ENCODE measurements at places on chromosomes 16 and 17.

DNA sequence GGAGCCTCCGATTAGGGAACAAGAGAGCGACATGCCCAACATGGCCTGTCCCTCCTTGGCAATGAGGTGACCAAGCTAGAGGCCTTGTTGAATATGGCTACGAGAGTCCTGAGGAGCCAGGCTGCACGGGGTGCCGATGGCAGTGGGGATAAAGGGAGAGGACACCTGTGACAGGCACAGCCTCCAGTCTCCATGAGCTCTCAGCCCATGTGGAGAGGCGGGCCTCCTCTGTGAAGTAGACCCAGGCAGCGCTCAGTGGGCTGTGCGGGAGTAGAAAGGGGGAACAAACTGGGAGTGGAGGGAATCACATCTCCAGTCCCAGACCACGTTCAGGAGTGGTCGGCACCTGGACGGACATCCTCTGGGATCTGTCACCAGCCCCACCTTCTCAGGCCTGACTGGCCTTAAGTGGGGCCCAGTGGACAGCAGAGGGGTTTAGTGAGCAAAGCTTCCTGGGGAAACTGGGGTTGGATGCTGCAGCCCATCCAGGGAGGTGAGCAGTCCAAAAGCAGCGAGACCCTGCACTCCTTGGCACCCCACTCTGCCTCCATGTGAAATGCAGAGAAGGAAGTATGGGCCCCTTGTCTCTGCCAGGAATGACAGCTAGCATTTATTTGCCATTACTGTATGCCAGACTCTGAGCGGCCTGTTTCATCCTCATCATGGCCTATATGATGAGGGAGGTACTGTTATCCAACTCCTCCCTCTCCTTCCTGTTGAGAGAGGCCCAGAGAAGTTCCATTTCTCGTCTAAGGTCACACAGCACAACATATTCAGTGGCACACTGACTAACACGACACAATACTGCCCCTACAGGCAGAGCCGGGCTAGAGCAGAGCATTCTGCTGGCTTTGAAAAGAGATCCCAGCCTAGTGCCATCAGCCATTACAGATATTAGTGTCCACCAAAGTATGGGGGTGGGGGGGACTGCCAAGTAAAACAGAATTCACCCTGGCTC lies 4.5 kb upstream of the TMEM92 start:
- H3K27me3 ChIP-seq, result no peaks in the 10 kb centered on the region
- peaks cover 44% of the 10 kb centered on the region for H3K4me1 ChIP-seq
- no peaks in the 10 kb centered on the region for H3K36me3 ChIP-seq
- DNase-seq, result peak; percentile 69
- H3K27ac ChIP-seq, result peak overlapping the region; percentile 44
- no peak overlapping the region for H3K4me3 ChIP-seq

- H3K27ac ChIP-seq, result no peak overlapping the region
- no peak for DNase-seq
These were observed 10.6 kb downstream of the DRC7 start for GRCh38 chr16:57704905-57705852.

DNA sequence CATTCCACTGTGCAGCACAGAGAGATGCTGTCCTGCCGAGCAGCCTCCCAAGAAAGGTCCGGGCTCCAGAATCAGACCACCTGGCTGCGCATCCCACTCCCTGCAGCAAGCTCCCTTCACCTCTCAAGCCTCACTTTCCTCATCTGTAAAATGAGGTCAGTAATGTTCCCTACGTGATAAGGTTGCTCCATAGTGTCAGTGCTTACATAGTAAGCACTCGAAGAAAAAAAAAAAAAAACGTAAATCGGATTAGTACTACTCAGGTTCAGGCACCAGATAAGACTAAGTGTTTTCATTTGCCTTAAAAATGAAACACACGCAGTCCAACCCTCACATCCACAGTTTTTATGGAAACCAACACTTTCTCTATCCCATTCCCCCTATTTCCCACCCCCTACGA lies 76.7 kb downstream of the CCT6B start:
- no peaks in the 10 kb centered on the region for H3K27me3 ChIP-seq
- no peaks in the 10 kb centered on the region for H3K4me1 ChIP-seq
- H3K4me3 ChIP-seq, result no peak overlapping the region
- no peaks in the 10 kb centered on the region for H3K36me3 ChIP-seq
- DNase-seq, result no peak
- H3K27ac ChIP-seq, result no peak overlapping the region

GRCh38 chr17:35645923-35646322 lies 58.8 kb downstream of the AP2B1 start:
- peaks cover 2% of the 10 kb centered on the region for H3K36me3 ChIP-seq
- no peaks in the 10 kb centered on the region for H3K27me3 ChIP-seq
- H3K4me1 ChIP-seq, result no peaks in the 10 kb centered on the region
- no peak overlapping the region for H3K4me3 ChIP-seq

DNA sequence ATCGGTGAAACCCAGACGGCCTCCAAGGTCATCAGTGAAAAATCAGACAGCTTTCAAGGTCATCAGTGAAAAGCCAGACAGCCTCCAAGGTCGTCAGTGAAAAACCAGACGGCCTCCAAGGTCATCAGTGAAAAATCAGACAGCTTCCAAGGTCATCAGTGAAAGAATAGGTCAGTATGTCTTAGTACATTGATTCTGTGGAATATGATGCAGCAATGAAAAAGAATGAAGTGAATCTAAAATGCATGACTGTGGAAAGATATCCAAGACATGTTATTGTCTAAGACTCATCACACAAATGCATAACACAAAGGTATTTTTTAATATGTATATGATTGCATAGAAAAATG lies 72.5 kb downstream of the CMIP start:
- no peak for DNase-seq
- H3K36me3 ChIP-seq, result no peaks in the 10 kb centered on the region
- H3K4me3 ChIP-seq, result no peak overlapping the region
- no peak overlapping the region for H3K27ac ChIP-seq

DNA sequence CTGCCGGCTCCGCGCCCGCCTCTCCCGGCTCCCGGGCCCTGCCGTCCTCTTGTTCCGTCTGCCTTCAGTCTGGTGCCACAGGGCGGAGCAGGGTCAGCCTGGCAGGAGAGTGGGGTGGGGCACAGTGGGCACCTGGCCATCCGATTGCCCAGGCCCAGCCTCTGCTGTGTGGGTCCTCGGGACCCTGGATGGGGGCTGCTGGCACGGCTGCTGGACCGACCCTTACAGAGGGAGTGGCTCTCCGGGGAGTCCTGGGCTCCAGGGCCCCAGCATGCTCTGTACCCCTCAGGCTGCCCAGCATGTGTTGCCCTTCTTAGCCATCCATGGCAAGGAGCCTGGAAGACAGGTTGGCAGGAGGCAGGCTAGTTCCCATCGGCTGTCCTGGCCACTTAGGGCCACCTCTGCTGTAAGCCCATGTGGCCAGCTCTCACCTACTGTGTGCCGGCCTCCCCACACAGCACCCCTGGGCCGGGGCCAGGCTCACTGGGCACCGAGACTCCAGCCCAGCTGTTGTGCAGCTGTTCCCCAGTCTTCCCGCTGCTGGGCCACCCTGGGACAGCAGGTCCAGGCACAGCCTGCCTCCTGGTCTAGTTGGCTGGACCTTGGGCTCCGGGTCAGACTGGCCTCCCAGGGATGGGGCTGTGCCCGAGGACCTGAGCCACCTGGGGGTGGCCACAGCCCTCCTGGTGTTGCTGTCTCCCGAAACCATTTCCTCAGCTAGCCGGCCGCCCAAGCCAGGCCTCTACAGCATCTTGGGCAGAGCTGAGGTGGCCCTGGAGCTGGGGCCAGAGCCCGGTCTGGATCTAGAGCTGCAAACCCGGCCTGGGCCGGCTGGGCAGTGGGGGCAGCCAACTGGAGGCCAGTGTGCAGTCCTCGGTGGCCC lies 24.9 kb downstream of the BAHCC1 start:
- H3K36me3 ChIP-seq, result no peaks in the 10 kb centered on the region
- peak overlapping the region; percentile 91 for H3K27ac ChIP-seq
- no peak for DNase-seq

GRCh38 chr17:33049781-33050414 lies 58.3 kb downstream of the SPACA3 start:
- H3K4me3 ChIP-seq, result no peak overlapping the region
- no peaks in the 10 kb centered on the region for H3K4me1 ChIP-seq
- DNase-seq, result peak; percentile 57
- no peak overlapping the region for H3K27ac ChIP-seq
- no peaks in the 10 kb centered on the region for H3K27me3 ChIP-seq
- no peaks in the 10 kb centered on the region for H3K36me3 ChIP-seq

DNA sequence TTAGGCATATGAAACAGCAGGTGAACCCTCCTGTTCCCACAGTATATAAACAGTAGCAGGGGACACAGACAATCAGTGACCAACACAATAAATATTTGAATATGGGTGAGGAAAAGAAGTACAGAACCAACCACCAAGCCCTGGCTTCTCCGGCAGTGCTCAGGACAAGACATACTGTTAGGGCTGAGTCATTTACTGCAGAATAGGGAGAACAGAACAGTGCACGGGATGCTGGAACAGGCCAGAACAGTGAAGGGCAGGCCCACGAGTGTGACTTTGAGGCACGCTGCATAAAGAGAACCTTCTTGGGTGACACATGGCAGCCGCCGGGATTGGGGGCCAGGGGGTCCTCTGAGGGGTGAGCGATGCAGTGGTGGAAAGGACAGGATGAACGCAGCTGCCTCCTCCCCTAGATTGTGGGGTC lies 160.4 kb downstream of the CMIP start:
- no peak overlapping the region for H3K4me3 ChIP-seq
- H3K27ac ChIP-seq, result no peak overlapping the region
- peaks cover 5% of the 10 kb centered on the region for H3K4me1 ChIP-seq
- no peaks in the 10 kb centered on the region for H3K27me3 ChIP-seq

- peaks cover 8% of the 10 kb centered on the region for H3K36me3 ChIP-seq
- no peak for DNase-seq
- H3K4me3 ChIP-seq, result no peak overlapping the region
- no peak overlapping the region for H3K27ac ChIP-seq
- H3K27me3 ChIP-seq, result no peaks in the 10 kb centered on the region
These were observed 7.2 kb downstream of the ENO3 start for GRCh38 chr17:4958102-4958501.

GRCh38 chr16:71432906-71433305 lies 8.9 kb downstream of the TLE7 start:
- H3K4me3 ChIP-seq, result no peak overlapping the region
- no peaks in the 10 kb centered on the region for H3K36me3 ChIP-seq
- no peak overlapping the region for H3K27ac ChIP-seq
- H3K27me3 ChIP-seq, result no peaks in the 10 kb centered on the region
- no peak for DNase-seq
- no peaks in the 10 kb centered on the region for H3K4me1 ChIP-seq

GRCh38 chr16:24610416-24610755 lies 71.0 kb downstream of the RBBP6 start:
- no peak overlapping the region for H3K4me3 ChIP-seq
- H3K27ac ChIP-seq, result no peak overlapping the region
- DNase-seq, result peak; percentile 46
- no peaks in the 10 kb centered on the region for H3K36me3 ChIP-seq
- peaks cover 3% of the 10 kb centered on the region for H3K4me1 ChIP-seq

DNA sequence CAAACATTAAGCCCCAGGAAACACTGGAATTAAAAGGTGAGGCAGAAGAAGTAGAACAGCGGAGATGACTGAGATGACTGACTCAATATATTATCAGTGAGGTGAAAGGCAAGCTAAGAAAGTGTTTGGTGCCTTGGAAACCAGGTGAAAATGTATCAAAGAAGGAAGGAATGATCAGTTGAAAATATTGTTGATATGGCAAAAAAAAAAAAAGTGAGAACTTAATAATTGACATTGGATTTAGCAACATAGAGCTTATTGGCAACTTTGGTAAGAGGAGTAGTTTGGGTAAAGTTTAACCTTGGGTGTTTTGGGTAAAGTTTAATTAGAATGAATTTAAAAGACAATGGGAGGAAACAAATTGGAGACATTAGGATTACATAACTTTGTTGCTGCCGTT lies 127.7 kb upstream of the MYOCD start:
- H3K27me3 ChIP-seq, result no peaks in the 10 kb centered on the region
- no peaks in the 10 kb centered on the region for H3K4me1 ChIP-seq

GRCh38 chr16:25707982-25708583 lies 16.3 kb downstream of the HS3ST4 start:
- no peaks in the 10 kb centered on the region for H3K4me1 ChIP-seq
- DNase-seq, result no peak
- H3K27ac ChIP-seq, result no peak overlapping the region

- H3K4me3 ChIP-seq, result no peak overlapping the region
- H3K27me3 ChIP-seq, result no peaks in the 10 kb centered on the region
- no peaks in the 10 kb centered on the region for H3K4me1 ChIP-seq
- H3K36me3 ChIP-seq, result no peaks in the 10 kb centered on the region
These were observed 1.5 kb upstream of the ENGASE start for GRCh38 chr17:79073016-79073705.

- peaks cover 24% of the 10 kb centered on the region for H3K36me3 ChIP-seq
- no peaks in the 10 kb centered on the region for H3K27me3 ChIP-seq
- H3K27ac ChIP-seq, result peak overlapping the region; percentile 56
- peak; percentile 78 for DNase-seq
- no peak overlapping the region for H3K4me3 ChIP-seq
- peaks cover 14% of the 10 kb centered on the region for H3K4me1 ChIP-seq
These were observed 30.0 kb downstream of the SF3B3 start for GRCh38 chr16:70553645-70554044.

DNA sequence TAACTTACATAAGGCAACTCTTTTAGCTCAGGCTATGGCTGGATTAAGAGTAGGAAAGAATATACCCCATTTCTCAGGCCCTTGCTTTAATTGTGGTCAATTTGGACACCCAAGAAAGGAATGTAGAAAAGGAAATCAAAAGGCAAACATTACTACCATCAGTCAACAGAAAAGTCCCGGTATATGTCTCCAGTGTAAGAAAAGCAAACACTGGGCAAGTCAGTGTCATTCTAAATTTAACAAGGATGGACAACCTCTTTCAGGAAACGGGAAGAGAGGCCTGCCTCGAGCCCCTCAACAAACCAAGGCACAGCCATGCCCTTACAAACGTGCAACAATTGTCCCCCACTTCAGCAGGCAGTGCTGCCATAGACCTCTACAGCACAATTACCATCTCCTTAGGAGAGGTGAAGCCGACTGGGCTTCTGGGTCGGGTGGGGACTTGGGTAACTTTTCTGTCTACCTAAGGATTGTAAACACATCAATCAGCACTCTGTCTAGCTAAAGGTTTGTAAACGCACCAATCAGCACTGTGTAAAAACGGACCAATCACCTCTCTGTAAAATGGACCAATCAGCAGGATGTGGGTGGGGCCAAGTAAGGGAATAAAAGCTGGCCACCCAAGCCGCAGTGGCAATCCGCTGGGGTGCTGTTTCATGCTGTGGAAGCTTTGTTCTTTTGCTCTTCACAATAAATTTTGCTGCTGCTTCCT lies 12.4 kb downstream of the MRPL58 start:
- H3K27me3 ChIP-seq, result no peaks in the 10 kb centered on the region
- no peak overlapping the region for H3K4me3 ChIP-seq
- no peak overlapping the region for H3K27ac ChIP-seq
- no peaks in the 10 kb centered on the region for H3K4me1 ChIP-seq
- no peak for DNase-seq
- peaks cover 13% of the 10 kb centered on the region for H3K36me3 ChIP-seq

GRCh38 chr17:42287305-42287976 lies 857 bp upstream of the STAT5A start:
- DNase-seq, result no peak
- no peak overlapping the region for H3K27ac ChIP-seq
- no peaks in the 10 kb centered on the region for H3K36me3 ChIP-seq
- no peaks in the 10 kb centered on the region for H3K4me1 ChIP-seq
- peak overlapping the region; percentile 40 for H3K4me3 ChIP-seq
- no peaks in the 10 kb centered on the region for H3K27me3 ChIP-seq

GRCh38 chr17:34291721-34292348 lies 6.3 kb downstream of the CCL11 start:
- no peaks in the 10 kb centered on the region for H3K27me3 ChIP-seq
- no peak for DNase-seq
- H3K36me3 ChIP-seq, result no peaks in the 10 kb centered on the region
- H3K27ac ChIP-seq, result no peak overlapping the region
- no peak overlapping the region for H3K4me3 ChIP-seq

- H3K4me1 ChIP-seq, result no peaks in the 10 kb centered on the region
- DNase-seq, result peak; percentile 37
- H3K27ac ChIP-seq, result no peak overlapping the region
- H3K4me3 ChIP-seq, result no peak overlapping the region
- no peaks in the 10 kb centered on the region for H3K27me3 ChIP-seq
These were observed 24.9 kb downstream of the SBK1 start for GRCh38 chr16:28317040-28317880.
